ENCODE measurements at places on chromosomes 2 and 18.

GRCh38 chr2:126915903-126916302 is 17.2 kb downstream of the TEX51 start:
- DNase-seq = no peak

DNA sequence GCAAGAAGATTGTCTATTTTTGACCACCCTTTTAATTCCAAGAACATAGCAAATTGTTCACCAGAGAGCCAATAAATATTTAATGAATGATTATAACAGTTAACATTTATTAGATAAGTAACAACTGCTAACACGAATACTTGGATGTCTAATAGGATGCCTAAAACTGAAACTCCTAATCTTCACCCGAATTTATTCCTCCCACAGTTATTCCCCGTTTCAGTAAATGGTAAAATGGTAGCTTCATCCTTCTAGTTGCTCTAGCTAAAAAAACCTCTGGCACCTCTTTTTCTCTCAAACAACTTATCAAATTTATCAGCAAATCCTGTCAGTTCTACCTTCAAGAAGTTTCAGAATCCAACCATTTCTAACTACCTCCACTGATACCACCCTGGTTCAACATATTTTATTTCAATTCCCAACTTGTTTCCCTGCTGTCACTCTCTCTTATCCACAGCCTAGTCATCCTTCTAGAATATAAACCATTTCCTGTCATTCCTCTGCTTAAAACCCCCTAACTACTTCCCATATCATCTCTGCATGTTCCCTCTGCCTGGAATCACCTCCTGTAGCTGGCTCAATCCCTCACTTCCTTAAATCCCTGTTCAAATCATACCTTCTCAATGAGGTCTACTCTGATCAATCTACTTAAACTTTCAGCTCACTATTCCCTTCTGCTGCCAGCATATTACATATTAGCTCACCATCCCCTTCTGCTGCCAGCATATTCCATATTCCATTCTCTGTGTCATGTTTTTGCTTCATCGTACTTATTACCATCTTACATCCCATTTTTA is 93.8 kb downstream of the ROCK2 start:
- DNase-seq = no peak

GRCh38 chr2:25491966-25492532 is 150.3 kb upstream of the DNMT3A start:
- no peak for DNase-seq

DNA sequence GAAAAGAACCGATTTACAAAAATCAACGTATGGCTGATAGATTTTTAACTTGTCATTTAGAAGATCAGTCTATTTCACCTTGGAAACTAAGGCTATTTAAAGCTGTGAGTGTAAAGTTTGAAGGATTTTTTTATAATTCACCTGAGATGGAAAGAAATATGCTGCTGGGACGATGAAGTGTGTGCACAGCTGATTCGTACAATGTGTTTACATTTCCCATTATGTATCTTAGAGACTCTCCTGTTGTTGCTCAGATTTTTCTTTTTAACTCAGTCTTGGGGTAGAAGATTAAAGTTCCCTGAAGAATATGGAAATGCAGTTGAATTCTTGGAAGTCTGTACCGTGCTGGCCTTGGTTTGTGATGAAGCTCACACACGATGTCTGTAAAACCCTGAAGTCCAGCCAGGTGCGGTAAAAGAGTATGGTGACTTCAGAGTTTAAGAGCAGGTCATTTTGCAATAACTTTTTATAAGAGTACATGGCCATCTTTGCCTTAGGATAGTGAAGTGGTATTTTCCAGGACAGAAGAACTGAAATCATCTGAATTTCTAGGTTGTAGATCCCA is 250.1 kb downstream of the PRKCE start:
- DNase-seq = no peak

GRCh38 chr2:174607989-174608865 is 10.6 kb upstream of the WIPF1 start:
- no peak for DNase-seq

DNA sequence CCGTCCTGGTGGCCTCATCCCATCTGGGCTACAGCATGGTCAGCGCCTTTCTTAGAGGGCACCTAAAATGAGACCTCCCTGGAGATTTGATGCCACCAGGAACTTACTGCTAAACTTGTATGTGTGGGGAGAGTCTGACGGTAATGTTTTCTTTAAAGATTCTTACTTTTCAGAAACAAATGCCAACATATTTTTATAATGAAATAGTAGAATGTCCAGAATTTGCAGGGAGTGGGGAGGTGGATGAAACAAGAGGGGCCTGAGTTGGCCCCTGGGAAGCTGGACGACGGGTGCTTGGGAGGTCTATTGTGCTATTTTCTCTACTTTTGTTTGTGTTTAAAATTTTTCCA is 118.8 kb upstream of the CTDP1 start:
- DNase-seq = no peak

DNA sequence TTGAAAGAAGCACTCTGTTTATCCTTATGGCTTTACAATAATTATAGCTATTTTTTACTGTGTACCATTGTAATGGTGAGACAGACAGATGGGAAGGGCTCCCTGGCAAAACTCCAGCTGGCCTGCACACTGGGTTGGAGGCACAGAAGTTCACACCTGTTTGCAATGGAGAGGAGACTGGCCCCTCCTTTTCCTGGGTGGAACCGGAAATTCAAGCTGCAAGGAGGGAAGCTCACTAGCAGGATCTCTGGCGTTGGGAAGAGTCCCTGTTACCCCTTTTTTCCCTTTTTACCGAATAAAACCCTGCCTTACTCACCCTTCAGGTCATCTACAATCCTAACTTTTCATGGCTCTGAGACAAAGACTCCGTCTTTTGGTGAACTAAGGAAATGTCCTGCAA is 100.3 kb upstream of the TFPI start:
- DNase-seq = no peak

DNA sequence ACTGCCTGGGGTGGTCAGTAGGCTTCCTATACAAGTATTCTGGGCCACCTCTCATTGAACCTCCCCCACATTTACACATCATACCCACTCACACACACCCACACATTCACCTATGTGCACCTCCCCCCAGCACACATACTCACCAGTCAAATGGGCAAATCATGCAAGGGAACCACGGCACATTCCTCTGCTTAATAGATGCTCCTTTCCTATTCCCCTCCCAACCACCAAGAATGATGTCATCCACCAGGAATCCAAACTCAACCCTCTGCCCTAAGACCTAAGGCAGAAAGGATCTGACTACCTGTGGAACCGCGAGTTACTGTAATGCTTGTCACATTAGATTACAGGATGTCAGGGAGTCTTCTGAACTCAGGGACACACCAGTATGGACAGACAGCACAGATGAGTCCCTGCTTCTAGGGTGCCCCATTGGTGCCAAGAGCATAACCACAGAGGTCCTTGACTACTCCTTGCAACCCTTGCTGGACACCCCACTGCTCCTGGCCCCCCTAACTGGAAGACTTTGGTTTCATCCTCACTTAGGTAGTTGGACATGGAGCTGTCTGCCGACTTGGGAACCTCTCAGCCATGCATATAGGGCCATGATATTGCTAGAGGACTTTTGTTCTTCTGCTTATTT is 21.5 kb upstream of the CAB39 start:
- DNase-seq = no peak

DNA sequence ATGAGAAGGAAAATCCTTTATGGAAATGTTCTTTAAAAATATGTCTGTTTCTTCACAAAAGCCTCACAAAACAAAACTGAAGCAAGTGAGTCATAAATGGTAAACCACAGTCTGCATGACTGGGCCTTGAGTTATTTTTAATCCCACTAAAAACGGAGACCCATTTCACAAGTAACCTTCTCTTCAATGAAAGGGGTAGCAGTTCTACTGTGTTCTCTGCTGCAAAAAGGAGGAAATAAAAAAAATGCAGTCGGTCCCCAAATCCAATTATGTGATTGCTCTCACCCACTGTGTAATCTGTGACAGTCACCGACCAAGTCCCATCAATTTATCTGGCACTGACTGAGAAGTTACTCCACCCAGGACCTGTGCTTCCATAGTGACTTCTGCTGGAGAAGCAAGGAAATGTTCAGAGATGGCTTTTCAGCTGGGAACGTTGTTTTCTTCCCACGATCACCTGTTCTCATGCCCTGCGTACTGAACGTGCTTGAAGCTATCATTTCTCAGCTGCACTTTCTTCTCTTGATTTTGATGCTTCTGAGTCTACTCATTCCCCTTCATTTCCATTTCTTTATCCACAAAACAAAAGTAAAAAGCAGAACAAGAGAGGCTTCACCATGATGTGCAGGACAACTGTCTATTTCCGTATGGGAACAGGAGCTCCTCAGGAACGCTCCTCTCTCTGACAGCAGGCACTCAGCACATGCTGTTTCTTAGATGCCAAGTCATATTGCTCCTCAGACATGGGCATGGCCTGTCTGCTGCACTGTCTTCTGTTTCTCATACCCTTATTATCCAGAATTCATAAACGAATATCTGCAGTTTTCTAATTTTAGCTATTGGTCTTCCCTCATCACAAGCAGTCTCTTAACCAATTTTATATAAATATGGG is 80.0 kb upstream of the TMEM200C start:
- no peak for DNase-seq

- DNase-seq = no peak
These were observed 614.4 kb upstream of the GYPC start for GRCh38 chr2:126041391-126042047.
